ENCODE measurements at places on chromosomes 7 and 10.

- DNase-seq: no peak
These were observed 46.8 kb downstream of the PIK3AP1 start for GRCh38 chr10:96673318-96674099.

DNA sequence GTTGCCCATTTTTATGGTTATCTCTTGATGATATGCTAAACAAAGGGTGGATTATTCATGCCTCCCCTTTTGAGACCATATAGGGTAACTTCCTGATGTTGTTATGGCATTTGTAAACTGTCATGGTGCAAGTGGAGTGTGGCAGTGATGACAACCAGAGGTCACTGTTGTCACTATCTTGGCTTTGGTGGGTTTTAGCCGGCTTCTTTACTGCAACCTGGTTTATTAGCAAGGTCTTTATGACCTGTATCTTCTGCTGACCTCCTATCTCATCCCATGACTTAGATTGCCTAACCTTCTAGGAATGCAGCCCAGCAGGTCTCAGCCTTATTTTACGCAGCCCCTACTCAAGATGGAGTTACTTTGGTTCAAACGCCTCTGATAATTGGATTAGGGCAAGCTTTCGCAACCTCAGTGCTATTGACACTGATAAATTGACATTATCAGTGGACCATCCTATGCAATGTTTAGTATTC lies 36.9 kb downstream of the BAG3 start:
- DNase-seq: no peak

DNA sequence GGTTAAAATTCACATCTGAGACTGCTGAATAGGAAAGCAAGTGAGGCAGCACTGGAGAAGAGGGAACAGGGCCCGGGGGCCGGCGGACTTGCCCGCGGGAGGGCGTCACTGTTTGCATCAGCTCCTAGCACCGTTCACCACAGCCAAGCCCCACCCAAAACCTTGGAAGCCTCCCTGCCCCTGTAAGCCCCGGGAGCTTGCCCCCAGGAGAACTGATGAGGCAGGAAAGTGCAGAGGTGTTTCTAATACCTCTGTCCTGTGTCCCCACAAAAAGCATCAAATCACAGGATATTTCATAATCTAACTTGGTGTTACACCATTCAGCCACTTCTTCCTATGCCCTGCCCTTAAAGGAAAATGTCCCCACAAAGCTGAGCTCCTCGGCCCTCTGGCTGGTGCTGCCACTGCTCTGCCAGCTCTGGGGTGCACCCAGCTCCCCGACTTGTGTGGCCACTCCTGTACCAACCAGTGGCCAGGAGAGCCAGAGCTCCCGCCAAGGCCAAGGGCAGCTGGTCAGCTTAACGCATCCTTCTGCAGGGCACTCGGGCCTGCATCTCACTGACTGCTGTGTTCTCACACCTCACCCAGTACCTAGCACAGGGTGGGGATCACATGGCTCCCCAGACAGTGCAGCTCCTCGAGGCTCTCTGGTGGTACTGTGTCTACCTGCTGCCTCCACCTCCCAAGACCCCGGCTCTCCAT lies 47.3 kb upstream of the CNPY1 start:
- no peak for DNase-seq

DNA sequence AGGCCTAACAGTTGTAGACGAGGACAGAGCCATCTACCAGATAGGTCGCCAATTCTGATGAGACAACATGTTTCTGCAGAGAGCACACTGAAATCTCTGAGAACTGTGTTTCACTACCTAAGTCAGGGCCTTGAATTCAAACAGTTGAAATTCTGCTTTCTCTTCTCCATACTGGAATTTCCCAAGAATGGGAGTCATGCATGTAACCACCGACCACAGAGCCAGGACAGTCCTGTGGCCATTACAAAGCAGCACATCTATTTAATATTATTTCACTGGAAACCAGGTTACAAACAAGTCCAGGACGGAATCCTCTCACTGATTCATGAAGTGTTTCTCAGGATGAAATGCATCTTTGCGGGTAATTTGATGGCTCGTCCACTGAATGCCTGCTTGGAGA lies 62.0 kb upstream of the ST8SIA6 start:
- DNase-seq: no peak

DNA sequence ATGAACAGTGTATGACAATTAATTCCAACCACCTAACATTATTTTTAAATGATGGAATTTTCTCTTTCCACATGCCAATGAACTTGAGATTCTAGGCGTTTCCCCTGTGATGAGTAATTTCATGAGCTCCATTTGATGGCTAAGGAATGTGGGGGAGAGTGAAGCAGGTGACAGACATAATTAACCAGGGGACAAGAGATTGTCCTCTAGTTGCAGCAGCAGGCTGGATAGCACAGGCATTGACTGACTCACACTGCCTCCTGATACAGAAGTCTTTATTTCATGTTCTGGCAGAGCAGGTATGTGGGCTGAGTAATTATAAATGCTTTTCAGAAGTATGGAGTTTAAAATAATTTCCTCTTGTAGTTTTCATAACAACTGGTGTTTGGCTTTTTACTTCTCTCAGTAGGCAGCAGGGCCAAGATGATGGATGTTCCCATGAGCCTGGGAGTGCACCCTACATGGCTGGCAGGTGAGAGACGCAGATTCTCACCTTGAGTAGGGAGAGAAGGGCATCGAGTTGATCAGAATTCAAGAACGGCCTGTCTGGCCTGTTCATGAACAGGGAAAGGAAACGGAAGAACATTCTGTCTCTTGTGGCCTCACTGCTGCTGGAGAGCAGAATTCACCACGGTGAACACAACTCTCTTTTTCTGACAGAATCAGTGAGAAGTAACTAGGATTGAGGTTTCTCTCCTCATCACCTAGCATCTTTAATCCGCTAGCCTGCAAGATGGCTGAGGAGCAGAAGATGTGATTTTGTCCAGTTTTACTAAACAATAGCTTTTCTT lies 118.8 kb downstream of the AOAH start:
- DNase-seq: no peak

GRCh38 chr7:46205478-46205877 lies 284.4 kb upstream of the IGFBP3 start:
- DNase-seq: no peak

GRCh38 chr7:39252916-39253315 lies 275.2 kb downstream of the POU6F2 start:
- DNase-seq: no peak

DNA sequence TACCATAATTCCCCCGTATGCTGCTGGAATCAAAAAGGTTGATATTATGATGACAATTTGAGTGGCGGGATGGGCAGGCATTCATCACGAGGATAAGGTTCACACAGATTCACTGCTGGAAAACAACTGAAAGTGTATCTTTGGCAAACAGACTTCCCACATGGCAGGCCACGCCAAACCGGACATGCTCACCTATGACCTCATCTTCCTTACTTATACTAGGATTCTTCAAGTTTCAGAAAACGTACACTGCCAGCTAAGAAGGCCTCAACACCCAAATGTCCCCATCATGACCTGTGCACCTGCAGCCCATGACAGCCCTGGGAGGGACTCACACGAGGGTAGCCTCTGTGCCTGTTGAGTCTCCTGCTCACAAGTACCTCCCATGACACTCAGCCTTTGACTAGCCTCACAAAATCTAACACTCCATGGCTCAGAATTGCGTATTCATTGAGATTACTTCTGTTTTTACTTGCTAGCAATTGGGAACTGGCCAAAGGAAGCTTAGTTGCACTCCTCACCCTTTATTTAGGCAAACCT lies 259.0 kb upstream of the GHITM start:
- DNase-seq: no peak

DNA sequence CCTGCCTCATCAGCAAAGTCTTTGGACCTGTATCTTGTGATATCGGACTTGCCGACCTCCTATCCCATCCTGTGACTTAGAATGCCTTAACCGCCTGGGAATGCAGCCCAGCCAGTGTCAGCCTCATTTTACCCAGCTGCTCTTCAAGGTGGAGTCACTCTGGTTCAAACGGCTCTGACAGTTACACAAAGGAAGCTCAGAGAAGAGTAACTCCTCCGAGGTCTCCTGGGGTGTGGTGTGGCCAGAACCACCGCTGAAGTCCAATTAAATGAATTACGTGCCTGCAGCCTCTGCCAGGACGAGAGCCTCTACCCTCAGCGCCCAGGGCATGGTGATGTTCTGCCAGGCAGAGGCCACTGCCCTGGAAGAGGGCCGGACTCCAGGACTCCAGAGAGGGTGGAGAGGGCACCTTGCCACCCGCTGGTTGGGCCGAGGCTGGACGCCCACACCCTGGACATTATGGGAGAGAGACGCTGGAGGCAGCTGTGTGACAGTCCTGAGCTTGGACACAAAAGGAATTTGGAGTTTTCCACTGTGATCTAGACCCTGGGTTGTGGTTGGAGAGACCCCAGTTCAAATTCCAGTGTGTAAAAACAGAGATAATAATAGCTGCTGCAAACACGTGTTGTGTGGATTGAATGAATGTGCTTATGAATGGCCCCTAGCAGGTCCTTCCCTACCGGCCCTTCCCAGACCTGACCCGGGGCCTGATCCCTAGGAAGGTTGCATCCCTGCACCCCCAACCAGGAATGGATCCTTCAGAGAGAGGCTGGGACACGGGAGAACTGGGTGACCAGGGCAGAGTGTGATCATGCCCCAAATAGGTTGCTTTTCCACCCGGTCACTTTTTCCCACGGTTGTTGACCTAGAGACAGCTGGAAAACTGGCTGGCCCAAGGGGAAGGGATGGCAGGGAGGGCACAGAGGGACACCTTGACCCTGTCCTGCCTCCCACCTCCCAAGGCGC lies 37.8 kb upstream of the FZD9 start:
- DNase-seq: no peak

DNA sequence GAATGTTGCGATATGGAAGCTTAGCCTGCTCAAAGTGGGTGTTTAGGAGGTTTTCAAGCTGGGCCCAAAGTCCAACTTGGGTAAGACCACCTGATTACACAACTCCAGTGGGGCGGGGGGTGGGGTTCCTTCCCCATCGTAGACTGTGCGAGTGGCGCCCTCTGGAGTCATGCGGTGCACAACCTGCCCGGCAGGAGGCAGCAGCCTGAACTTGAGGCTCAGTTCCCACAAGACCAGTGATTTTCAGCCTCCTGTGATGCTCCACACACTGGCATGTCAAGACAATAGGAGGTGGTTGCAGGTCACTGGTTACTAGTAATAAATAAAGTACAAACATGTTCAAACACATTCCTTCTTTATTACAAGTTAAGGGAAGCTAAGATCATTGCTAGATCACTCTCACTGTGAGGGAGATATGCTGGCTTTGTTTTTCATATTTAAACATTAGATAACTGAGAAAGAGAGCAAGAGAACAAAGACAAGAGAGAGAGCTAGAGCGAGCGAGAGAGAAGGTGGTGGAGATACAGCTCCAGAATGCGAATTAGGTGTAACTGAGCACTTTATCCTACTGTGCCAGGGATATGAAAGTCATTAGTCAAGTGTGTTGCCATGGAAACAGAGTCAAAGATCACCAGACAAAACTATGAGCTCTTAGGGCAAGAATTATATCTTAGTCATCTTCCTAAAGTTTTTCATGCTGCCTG lies 97.4 kb upstream of the BMPER start:
- DNase-seq: peak; percentile 88

DNA sequence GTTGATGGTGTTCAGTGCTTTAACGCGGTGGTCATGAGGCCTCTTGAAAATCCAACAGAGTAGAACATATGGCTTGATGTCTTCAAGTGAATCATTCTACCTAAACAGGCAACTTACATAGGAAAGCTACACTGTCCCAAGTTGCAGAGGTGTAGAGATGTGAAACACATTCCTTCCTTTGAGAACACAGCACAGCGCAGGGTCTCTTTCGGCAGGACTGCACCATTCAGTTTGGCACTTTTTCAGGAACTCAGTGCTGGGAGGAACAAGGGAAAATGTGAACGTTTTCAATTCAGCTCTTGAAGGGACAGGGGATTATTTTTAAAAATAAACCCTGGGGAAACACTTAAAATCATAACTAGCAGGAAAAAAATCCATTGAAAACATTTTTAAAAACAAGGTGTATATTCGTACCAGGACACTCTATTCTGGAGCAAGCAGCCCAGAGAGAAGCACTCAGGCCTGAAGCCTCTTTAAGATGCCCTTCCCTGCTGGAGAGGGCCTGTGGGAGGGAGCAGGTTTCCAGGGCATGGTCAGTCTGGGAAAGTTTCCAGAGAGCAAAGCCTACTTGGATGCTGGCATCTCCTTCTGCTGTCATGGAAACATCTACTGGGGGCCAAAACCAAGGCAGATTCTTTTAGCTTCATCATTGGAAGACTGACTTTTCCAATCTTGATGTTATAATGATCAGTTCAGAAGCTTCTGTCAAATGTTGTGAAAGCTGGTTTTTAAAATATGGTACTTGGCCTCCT lies 60.4 kb upstream of the NPVF start:
- no peak for DNase-seq

DNA sequence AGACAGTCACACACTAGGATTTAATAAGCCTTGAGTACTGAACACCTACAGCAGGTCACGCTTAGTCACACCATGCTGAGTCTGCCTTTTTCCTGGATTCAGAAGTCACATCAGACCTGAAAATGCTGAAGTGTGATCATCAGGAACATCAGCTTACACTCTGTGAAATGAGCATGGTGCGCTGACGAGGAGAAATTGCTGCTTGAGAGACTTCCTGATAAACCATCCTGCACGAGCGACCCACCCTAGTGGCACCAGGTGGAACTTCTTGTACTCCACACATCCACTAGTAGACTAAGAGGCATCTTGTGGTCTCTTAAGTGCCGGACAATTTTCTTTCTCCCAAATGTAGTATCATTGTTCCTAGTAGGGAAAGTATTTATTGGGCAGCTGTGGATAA lies 51.8 kb upstream of the MRLN start:
- DNase-seq: no peak

GRCh38 chr7:36730046-36730445 lies 5.8 kb upstream of the AOAH start:
- DNase-seq: no peak

DNA sequence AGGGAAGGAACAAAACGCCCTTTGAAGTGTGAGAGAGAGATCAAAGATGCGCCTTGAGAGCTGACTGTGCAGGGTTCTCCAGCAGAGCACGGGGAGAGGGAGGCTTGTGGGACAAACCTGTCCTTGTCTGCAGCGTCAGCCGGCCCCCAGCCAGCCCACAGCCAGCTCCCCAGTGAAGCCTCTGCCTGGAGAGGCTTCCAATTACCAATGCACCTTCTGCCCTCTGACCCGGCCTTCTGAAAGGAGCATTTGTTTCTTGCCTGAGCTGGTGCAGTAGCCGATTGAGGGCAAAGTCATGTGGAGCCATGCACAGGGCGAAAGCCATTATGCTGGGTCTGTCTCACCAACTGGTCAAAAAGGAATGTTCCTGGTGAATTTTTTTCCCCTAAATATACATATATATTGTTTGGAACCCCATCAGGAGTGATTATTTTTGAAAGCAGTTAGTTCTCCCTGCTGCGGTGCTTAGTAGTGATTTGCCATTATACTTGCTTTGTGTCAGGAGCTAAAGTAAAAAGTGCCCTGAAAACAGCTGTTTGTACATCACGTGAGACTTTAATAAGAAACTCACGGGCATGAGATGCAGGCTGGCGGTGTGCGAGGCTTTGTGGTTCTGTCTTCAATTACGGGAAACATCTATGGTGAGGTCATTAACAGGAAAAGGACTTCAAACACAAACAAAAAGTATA lies 268.6 kb downstream of the KLF6 start:
- no peak for DNase-seq

DNA sequence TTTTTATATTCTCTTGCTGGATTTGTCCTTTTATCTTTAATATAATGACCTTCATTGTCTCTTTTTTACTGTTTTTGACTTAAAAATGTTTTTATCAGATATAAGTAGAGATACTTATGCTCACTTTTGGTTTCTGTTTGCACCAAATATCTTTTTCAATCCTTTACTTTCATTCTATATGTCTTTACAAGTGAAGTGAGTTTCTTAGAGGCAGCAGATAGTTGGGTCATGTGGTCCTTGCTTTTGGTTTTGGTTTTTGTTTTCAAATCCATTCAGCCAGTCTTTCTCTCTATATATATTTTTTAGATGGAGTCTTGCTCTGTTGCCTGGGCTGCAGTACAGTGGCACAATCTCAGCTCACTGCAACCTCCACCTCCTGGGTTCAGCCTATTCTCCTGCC lies 932.4 kb upstream of the LRRTM3 start:
- DNase-seq: no peak

All from fibroblast of the conjunctiva (primary cell).